ENCODE measurements at places on chromosomes 12 and 14. TPM values are rescaled to one million over a fixed set of nuclear protein-coding genes. Genes with fewer than 3 reads are reported as not detected.

Gene AHNAK2
- total RNA-seq = 174 TPM

Gene LBHD2
- total RNA-seq = not detected

Gene SPATA7
- total RNA-seq = 9.1 TPM

Gene MYH6
- not detected for total RNA-seq

Gene PDE6H
- not detected for total RNA-seq

Gene MYG1
- total RNA-seq = 49.9 TPM

Gene KLHL33
- total RNA-seq = 0.23 TPM

Gene NOVA1
- total RNA-seq = 2.2 TPM

Gene KCNK10
- not detected for total RNA-seq

Gene CIT
- total RNA-seq = 6.3 TPM

Measured in smooth muscle cell of the coronary artery (primary cell).